Stimulated activated CD4-positive, alpha-beta T cell treated with anti-CD3 and anti-CD28 coated beads, TNF-alpha, amount 100 ng/mL, for 24 hours (primary cell): ENCODE measurements at places on chromosomes 1 and 21.
A peak's percentile ranks its signal among the peaks of the same experiment; 100 is the strongest.

- DNase-seq = peak; percentile 67
These were observed 60.3 kb downstream of the STUM start for GRCh38 chr1:226608699-226609505.

GRCh38 chr1:95879498-95880050, 645.6 kb downstream of the RWDD3 start:
- no peak for DNase-seq

DNA sequence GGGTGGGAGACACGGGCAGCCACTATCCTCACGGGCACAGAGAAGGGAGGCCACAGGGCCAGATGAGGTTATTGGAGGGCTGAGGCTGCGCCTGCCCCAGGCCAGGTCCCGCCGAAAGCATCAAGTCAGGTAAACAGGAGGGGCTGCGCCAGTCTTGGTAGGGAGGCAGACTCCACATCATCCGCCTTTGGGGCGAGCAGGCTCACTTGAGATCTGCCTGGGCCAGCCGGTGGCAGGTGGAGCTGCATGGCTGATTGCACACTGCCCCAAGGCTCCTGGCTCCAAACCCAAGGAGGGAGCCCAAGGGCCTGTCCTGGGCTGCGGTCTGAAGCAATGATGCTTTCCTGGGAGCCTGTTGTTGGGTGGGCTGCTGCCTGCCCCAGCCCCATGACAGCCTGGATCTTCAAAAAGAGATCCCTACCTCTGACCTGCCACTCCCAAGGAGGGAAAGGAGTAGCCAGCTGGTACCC, 4.6 kb downstream of the SMIM1 start:
- DNase-seq = no peak

- no peak for DNase-seq
These were observed 17.7 kb upstream of the SH2D2A start for GRCh38 chr1:156834322-156834721.

- DNase-seq = no peak
These were observed 115.1 kb downstream of the SLC16A1 start for GRCh38 chr1:112840631-112841624.

DNA sequence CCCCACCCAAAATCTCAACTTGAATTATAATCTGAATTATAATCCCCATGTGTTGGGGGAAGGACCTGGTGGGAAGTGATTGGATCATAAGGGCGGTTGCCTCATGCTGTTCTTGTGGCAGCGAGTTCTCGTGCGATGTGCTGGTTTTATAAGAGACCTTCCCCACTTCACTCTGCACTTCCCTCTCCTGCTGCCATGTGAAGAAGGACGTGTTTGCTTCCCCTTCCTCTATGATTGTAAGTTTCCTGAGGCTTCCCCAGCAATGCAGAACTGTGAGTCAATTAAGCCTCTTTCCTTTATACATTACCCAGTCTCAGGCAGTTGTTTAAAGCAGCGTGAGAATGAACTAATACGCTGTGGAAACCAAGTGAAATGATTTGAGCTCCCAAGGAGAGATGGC, 48.0 kb upstream of the SOD1 start:
- no peak for DNase-seq

GRCh38 chr1:153553830-153554541, 4.9 kb upstream of the S100A3 start:
- DNase-seq = no peak

GRCh38 chr1:173616859-173617258, 14.0 kb upstream of the SLC9C2 start:
- no peak for DNase-seq

GRCh38 chr21:41682719-41683179, 84.1 kb downstream of the RIPK4 start:
- no peak for DNase-seq

DNA sequence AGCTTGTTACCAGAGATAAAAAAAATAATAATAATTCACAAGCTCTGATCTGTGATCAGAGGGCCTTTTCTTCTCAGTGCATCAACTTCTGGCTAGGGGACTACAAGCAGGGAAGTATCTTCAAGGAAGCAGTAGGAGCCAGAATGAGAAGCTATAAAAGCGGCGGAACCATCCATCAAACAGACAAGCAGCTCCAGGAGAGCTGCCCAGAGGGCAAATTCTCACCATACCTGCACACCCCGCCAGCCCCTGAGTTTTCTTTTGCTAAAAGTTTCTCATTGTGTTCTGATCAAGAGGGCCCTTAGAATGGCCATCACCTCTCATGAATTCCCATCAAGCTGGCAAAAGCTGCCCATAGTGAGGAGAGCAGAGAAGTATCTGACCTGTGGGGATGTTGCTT, 99.4 kb downstream of the SMYD2 start:
- DNase-seq = no peak

GRCh38 chr1:58841455-58841854, 57.6 kb upstream of the JUN start:
- no peak for DNase-seq

DNA sequence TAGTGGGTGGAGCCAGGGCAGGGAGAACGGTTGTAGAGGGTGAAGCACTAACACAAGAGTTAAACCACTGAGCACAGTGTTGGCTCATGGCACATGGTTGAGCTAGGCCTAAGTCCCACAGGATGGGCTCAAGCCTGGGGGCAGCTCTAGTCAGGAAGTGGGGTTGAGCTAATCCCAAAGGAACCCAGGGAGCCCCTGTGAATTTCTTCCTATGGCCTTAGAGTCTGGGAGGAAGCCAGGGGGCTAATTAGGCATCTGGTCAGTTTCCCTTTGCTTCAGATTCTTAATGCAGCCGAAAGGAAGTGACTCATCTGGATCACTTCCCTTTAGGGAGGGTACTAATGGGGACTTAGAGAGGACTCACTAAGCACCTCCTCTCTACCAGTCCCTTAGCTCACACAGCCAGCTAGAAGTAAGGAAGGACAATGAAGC, 10.1 kb downstream of the CFAP45 start:
- DNase-seq = no peak

DNA sequence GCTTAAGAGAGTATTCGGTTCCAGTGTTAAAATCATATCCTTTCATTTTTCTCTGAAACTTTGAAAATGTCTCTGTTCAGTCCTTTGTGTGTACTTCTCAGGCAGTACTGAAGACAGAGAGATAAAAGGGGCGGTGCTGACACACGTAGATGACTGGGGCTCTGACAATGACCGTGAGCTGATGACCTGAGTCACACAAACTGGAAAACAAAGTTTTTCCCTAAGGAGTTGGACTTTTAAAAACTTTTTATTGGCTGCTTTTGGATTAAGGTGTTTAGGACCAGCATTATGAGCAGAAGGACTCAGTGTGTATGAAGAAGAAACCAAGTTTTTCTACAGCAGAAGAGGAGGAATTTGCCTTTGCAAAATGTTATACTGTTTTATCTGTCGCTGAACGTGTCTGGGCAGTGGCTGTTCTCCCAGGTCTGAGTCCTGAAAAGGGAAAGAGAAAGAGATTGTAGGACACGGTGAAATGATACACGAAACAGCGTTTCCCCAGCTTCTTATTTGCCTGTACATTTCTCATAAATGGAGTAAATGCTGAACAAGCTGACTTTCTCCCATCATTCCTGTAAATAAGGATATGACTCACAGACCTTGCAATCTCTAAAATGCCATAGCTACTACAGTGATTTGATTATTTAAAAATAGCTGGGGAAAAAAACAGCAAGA, 51.5 kb downstream of the MAP3K7CL start:
- DNase-seq = no peak

DNA sequence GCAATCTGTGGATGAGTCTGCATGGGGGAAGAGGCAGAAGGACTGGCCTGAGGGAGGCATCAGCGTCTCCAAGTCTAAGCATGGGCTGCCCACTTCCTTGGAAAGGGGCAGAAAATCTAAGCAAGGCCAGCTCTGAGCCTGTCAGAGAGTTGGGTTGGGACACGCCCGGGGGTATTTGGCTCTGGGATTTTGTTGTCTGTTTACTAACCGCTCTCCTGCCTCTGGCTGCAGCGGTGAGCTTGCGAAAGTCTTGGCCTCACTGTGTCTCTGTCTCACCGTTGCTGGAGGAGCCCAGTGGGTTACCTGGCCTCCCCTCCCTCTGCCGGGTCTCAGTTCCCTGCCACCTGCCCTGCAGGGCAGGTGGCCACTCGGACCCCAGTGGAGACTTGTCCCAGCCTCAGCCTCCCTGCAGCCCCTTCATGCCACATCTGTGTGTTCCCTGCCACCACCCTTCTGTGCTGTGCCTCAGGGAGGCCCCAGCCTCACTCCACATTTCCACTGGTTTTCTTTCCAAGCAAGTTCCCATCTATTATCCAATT, 33.7 kb downstream of the EDN2 start:
- no peak for DNase-seq

- DNase-seq = no peak
These were observed 21.3 kb downstream of the ATPAF1 start for GRCh38 chr1:46646844-46647243.

GRCh38 chr1:95006681-95007080, 66.1 kb downstream of the ALG14 start:
- DNase-seq = no peak

GRCh38 chr1:40594187-40594531, 62.7 kb downstream of the ZNF684 start:
- DNase-seq = no peak

DNA sequence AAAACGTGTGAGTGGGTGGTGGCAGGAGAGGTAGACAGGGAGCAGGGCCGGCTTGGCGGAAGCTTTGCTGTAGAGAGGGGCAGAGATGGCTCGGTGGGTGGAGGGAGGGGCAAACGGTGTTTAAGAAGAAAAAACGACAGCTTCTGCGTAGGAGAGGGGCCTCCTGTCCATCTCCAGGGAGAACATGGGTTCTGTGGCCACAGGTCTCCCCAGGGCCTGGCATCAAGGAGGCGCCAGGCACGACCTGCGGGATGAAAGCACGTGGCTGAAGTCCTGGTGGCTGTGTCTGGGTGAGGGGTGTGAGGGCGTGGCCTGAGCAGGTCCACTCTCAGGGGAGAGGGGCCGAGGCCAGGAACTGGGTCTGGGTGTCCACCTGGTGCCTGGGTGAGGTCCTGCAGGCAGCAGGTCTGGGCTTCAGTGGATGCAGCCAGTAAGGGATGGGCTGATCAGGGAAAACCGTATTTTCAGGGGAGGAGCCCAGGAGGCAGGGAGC, 940 bp upstream of the PRKCZ start:
- DNase-seq = no peak

- DNase-seq = no peak
These were observed 4.9 kb downstream of the PRKAB2 start for GRCh38 chr1:147167365-147167764.

- no peak for DNase-seq
These were observed 31.3 kb upstream of the KCNA2 start for GRCh38 chr1:110637475-110637874.

- DNase-seq = no peak
These were observed 53.4 kb downstream of the MACO1 start for GRCh38 chr1:25484096-25484495.

GRCh38 chr1:192462616-192463015, 113.0 kb upstream of the RGS1 start:
- DNase-seq = no peak

DNA sequence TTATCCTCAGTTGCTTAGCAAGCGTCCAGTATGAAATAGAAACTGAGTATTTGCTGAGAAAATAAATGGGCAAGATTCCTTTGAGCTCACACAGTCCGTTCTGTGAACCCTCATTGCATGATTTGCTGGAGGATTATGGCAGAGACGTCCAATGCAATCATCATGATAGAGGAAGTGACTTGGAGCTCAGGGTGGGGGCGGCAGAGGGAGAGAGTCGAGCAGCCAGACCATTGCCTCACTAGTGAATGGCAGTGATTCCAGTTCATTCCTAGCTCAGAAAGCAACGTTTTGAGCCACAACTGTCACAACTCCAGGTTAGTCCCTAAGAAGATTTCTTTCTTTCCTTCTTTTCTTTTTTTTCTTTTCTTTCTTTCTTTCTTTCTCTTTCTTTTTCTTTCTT, 27.5 kb upstream of the COL9A2 start:
- no peak for DNase-seq

DNA sequence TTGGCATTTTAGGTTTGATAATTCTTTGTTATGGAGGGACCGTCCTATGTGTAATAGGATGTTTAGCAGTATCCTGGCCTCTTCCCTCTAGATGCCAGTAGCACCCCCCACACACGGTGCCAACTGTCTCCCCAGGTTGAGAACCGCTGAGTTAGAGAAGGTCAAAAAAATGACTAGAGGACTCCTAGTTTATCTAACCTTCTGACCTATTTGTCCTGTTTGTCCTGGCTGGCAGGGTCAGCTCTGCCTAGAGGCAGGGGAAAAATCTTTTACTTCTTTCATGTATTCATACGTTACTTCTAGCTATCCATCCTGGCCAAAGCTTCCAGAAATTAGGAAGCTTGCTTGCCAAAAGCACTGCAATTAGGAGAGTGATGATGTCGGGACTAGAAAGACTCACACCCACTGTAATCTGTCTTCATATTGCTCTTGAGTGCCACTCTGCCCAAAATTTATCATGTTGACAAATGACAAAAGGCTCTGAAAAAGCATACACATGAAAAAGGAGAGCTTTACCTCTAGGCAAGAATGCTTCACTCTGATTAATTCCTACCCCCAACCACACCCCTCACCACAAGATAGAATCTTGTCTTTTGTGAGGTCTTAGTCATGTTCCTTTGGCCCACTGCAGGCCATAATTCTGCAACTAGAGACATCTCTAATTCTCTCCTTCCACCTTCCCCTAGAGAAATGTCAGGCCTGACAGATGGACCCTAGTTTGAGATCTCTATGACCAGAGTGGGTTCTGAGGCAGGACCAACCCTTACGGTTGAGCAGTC, 14.4 kb upstream of the AKR1A1 start:
- DNase-seq = no peak

DNA sequence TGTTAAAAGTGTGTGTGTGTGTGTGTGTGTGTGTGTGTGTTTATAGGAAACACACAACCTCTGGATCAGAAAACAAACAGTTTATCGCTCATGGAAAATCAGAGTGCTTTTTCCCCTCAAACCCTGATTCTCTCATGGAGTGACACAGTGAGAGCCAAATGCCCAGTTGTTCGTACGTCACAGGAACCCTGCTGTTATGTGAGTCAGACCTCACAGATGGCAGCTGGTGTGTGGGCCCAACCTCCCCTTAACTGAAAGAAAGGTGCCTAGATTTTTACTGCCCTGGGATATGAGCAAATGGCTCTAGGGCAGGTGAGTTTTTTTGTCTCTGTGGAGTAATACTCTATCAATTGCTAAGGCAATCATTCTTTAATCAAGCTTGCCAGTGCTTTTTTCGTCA, 1788.1 kb downstream of the BRINP3 start:
- no peak for DNase-seq

- no peak for DNase-seq
These were observed 5.8 kb upstream of the MPZL1 start for GRCh38 chr1:167716000-167716271.
